NT2/D1 (cell line): ENCODE measurements at places on chromosomes 6 and 20.

DNA sequence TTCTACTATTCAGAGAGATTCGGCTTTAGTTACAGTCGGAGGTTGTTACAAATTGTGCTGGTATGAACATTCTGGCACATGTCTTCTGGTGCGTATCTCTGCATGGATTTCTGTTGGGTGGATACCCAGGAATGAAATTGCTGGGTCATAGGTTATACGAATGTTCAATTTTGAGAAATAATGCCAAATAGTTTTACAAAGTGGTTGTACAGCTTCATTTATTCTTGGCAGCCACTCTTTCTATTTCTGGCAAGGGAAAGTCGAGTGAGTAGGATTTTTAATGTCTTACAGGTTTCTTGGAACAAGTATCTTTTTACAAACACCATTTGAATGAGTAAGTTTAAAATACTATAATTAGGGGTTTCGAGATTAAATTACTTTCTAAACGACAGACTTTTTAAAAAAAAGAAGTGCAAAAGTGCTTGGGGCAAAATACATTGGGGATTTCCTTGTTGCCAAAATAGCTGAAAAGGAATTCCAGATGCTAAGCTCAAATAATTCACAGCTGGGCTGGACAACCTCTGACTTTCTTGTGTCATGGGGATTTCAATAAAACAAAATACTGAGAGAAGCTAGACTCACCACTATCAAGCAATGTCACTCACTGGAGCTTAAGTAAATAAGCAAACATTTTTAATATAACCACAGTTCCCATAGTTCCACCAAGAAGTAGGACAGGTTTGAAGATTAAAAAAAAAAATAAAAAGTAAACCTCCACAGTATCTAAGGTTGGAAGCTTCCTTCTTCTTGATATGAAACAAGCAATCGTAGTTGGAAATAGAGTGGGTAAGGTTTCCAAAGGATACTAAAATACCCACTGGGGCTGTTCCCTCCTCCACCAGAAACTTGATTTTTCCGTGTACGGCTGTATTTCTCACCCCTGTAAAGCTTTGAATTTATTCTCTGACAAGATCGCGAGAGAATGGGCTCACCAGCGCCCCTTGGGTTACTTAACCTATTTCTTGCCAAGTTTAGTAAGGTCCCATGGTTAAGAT, 21.6 kb upstream of the GFOD1 start:
- no peak for DNase-seq

DNA sequence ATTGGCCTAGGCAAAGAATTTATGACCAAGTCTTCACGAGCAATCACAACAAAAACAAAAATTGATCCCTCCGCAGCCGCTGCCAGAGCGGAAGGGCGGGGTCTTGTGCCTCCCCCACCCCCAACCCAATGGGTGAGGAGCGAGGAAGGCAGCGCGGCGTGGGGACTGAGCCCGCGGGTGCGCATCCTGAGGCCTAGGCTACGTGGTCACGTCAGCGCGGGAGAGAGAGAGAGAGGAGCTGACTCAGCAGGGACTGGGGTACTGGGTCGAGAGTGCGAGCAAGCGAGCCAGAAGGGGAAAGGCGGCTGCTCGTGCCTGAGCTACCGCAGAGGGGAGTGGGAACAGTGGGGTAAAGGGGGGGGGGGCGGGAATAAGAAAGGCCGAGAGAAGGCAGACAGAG, 90.1 kb upstream of the FERMT1 start:
- no peak for DNase-seq

DNA sequence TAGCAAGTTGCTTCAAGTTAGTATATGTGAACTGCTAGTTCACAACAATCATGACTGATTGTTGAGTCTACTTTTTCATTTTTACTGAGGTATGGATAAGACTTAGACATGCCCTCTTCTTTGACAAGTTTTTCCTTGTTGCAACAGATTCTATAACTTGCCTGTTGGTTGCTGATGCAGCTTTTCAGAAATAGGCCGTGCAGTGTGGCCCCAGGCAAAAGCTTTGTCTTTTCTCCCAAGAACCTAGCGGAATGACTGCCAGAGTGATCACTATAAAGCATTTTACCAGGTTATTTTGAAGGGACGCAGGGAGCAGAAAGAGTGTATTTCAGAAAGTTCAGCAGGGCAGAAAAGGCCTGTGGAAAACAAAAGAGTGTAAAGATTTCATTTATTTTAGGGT, 16.0 kb downstream of the HECA start:
- DNase-seq, result no peak

DNA sequence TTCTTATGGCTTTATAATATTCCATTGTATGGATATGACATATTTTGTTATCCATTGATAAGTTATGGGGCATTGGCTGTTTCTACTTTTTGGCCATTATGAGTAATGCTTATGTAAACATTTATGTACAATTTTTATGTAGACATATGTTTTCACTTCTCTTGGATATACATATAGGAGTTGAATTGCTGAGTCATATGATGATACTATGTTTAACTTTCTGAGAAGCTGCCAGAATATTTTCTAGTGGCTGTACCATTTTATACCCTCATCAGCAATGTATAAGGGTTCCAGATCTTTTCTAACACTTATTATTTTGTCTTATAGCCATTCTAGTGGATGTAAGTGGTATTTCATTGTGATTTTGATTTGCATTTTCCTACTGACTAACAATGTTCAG, 23.1 kb downstream of the OTOR start:
- DNase-seq, result no peak

GRCh38 chr20:25699914-25700313, 3.3 kb upstream of the ZNF337 start:
- no peak for DNase-seq

- DNase-seq, result no peak
These were observed 506.6 kb downstream of the RNF144B start for GRCh38 chr6:18893540-18894269.

- DNase-seq, result no peak
These were observed 866 bp upstream of the MYO6 start for GRCh38 chr6:75748003-75748742.

DNA sequence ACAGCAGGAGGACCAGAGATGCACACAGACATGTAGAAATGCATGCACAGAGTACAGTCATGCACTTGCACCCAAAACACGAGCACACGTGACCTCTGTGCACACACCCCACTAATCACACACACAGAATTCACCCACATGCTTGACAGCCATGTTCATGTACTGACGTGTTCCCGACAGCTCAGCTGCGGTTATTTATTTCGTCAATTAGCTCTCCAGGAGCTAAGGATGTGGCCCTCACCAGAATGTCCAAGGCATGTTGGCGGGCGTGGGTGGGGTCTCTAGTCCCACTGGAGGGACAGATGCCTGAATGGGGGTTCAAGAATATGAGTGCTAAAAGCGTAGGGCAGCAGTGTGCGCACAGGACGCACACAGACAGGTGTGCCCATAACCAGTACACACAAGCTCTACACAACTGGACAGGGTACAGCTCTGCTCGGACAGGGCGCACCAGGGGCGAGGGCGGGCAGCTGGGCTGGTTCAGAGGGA, 571 bp upstream of the PRPF6 start:
- no peak for DNase-seq

- DNase-seq, result no peak
These were observed 244.2 kb downstream of the CDKAL1 start for GRCh38 chr6:20778459-20778858.

DNA sequence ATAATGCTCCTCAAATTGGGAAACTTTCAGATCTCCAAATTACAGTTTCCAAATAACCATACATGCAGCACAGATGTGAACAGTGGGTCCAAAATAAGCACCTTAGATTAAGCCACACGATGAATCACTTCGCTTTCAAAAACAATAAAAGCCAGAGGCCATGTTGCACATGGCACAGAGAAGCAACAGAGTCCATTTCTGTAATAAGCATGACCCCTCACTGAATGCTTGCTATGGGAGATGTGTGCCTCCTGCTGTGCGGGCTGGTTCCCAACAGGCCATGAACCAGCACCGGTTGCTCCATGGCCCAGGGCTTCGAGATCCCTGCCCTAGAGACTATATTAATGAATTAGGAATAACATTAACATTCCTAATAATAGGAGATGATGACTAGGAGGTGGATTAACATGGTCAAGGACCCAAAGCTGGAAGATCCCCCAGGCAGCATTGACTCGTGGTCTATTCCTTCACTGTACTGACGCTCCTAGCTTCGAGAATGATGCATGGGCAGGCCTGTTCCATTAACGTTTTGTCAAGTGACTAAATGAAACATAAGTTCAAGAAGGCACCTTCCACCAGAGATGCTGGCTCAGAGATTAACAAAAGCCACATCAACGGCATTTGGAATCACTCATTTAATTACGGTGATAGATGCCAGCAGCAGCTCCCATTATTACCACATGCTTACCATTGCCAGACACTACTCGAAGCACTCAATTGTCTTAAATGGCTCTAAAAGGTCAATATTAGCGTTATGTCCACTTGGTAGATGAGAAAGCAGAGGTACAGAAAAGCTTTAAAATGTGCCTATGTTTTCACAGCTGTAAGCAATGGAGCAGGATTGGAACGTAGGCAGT, 470.6 kb upstream of the AGPAT4 start:
- DNase-seq, result no peak

GRCh38 chr6:40804905-40805304, 217.7 kb upstream of the LRFN2 start:
- no peak for DNase-seq
